ENCODE measurements at places on chromosomes 3 and 15. TPM values are rescaled to one million over a fixed set of nuclear protein-coding genes. Genes with fewer than 3 reads are reported as not detected.
A peak's percentile ranks its signal among the peaks of the same experiment; 100 is the strongest.

The ERICH6 gene
- total RNA-seq: not detected

The ISLR gene
- 23.9 TPM for total RNA-seq

The PPP2R3A gene
- total RNA-seq: 34.7 TPM

The GOLGA6A gene
- total RNA-seq: not detected

The ZPLD1 gene
- total RNA-seq: not detected

The TMEM212 gene
- total RNA-seq: not detected

The SLC24A5 gene
- total RNA-seq: not detected

The MKRN2OS gene
- not detected for total RNA-seq

- DNase-seq: no peak
Observed at GRCh38 chr15:58627701-58628100, 121.8 kb downstream of the ADAM10 start.

GRCh38 chr3:73789825-73790444, 165.2 kb upstream of the PDZRN3 start:
- no peak for DNase-seq

DNA sequence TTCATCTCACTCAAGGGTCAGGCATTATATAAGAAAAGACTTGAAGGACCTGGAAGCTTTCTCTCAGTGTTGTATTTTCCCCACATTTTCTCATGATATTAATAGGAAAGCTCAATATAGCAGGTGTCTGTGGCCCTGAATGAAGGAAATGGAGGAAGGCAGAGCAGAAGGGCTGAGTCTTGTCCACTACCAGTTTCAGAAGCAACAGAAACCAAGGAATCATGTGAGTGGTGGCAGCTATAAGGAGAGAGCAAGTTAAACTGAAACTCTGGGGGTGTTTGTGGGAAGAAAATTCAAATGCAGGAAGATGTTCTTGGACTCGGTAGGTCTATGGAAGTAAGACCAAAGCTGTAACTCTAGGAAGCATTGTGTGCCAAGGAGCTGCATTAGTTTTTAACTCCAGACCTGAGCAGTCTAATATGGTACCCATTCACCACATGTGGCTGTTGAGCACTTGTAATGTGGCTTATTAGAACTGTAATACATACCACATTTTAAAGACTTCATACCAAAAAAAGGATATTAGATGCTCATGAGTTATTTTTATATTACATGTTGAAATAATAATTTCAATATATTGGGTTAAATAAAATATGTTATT, 278.8 kb upstream of the GADL1 start:
- DNase-seq: no peak

- no peak for DNase-seq
Observed at GRCh38 chr3:176961916-176962315, 235.4 kb downstream of the TBL1XR1 start.

DNA sequence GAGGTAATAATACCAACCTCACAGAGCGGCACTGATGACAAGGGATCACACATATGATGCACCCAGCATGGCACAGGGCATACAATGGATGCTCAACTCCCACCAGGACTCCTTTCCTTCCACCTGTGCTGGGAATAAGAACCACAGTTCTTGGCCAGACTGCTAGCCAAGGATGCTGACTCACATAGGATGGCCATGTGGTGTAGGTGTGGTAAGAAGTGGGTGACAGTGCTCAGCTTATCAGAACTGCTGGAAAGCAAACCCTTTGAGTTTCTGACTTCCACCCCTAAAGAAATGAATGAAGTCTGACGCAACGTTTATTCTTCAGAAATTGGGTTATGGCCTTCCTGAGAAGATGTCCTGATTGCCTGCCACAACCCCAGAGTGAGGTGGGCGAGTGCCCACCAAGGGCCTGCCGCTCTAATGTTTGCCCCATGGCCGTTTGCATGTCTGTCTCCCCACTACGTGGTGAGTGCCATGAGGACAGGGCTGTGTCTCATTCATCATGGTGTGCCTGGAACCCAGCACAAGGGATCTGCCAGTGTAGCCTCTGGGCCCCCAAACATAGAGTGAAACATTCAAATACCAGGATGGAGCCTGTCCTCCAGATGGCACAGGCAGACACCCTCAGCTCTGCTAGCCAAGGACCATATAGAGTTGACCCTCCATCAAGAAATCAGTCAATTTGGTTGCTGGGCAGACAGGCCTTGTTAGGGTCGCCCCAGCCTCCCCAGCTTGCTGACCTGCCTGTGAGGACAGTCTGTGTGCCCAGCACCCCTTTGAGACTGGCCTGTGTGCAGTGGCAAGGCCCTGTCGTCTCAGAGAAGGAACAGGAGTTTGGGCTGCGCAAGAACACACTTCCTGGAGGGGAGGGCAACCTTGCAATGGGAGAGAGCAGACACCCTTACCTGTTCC, 57.6 kb upstream of the SLCO2A1 start:
- no peak for DNase-seq

GRCh38 chr3:37985637-37986320, 4.8 kb upstream of the VILL start:
- peak; percentile 83 for DNase-seq

GRCh38 chr3:71082833-71083232, 500.7 kb downstream of the FOXP1 start:
- DNase-seq: no peak

- DNase-seq: no peak
Observed at GRCh38 chr3:14719006-14719405, 44.1 kb downstream of the C3orf20 start.

DNA sequence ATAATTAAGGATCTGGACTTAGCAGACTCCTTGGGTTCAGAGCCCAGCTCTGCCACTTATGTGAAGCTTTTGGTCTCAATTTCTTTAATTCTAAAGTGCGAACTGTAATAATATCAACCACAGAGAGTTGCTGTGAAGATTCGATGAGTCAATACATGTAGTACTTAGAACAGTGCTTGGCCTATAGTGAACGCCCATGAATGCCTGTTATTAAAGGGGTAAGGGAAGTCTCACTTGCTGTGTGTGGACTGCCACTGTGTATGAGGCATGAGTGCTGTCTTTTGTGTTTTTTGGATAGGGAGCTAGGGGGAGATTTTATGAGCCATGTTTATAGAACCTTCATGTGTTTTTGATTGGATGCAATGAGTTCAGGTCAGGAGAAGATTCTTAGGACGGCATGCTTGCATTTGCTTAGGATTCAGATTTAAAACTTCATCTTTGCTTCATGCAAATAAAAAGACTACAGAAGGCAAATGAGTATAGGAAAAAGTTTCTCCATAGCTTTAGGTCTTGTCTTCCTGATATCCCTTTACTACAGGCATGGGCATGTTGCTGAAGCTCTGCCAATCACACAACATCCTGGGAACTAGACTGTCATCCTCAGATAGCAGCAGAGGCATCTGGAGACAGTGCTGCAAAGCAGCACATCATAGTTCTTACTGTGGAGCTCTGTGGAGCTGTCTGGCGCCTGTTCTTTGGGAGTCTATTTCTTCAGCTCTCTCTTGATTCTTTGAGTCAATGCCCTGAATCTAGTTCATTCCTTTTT, 50.0 kb downstream of the PLS1 start:
- no peak for DNase-seq

DNA sequence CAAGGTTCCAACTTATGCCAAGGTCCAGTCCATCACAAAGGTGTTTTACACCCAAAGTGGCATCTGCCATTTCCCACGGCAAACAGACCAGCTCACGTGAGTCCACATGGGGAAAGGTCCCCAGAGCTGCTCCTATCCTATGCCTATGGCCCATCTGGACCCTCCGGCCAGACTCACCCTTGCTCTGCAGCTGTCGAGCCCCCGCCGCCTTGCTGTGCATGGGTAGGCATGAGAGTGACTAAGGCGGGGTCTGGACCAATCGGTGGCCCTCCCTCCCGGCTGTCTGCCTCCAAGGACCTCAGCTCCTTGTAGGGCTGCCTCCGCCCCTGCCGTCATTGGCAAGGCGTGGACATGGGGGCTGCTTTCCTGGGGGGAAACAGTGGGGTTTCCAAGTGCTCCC, 26.9 kb downstream of the DNASE1L3 start:
- no peak for DNase-seq

DNA sequence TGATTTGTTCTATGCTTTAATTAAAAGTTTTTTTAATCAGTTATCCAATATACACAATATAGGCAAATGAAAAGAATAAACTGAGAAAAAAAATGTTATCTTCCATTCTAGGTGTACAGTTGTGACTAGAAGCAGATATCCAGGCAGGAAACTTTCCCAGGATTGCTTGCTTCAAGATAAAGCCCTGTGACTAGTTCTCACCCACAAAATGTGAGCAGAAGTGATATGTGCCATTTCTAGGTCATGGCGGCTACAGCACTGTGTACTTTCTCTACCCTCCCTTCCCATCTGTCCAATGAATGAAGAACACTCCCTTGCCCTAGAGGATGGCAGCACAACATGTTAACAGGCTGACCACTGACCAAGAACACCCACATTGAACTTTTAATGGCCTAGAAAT, 110.5 kb upstream of the STT3B start:
- no peak for DNase-seq

DNA sequence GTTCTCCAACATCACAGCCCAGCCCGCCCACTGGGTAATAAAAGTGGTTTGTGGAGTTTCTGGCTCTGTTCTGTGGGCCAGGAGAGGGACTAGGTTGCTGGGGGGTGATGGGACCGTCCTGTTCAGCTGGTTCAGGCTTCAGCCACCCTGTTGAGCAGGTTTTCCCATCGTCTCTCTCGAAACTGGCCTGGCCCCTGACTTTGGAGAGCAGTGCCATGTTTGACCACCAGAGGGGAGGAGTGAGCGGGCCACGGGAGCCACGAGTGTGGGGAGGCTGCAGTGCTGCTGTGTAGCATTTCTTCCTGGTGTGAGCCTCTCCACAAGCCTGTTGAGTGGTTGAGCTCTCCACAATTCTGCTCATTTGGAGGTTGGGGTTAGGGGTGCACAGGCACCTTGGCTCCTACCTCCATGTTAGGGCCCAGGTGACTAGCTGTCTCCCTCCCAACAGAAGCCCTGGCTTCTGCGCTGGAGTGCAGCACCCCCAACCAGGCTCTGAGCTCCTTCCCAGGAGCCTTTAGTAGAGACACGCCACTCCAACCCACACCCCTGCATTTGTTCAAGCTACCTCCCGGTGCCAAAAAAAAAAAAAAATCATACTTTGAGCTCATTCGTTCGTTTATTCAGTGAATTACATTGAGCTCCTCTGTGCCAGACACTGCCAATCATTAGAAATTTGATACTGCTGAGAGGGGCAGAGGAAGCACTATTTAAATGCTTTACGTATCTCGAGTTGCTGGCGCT, 13.9 kb downstream of the SPINT1 start:
- peak; percentile 91 for DNase-seq

DNA sequence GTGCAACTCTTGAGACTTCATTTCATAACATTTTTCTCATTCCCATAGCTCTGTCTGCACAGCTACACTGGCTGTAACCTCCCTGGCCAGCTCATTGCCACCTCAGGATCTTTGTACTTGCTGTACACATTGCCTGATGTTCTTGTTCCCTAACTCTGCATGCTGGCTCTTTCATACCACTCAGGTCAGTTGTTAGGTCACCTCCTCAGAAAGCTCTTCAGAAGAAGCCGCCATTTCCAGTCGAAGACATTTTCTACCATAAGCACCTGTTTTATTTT, 176.2 kb downstream of the AKAP13 start:
- DNase-seq: no peak

DNA sequence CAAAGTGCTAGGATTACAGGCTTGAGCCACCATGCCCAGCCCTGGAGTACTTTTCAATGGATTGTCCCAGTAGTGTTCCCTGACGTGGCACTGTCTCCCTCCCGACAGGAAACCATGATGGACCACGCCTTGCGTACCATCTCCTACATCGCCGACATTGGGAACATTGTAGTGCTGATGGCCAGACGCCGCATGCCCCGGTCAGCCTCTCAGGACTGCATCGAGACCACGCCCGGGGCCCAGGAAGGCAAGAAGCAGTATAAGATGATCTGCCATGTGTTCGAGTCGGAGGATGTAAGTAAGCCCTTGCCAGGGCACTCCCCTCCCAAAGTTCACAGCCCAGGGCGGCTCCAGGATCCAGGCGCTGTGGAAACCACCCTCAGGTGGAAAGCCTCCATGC, 168.1 kb downstream of the NSMCE3 start:
- DNase-seq: no peak

- no peak for DNase-seq
Observed at GRCh38 chr15:52759969-52760368, 30.2 kb downstream of the ONECUT1 start.

DNA sequence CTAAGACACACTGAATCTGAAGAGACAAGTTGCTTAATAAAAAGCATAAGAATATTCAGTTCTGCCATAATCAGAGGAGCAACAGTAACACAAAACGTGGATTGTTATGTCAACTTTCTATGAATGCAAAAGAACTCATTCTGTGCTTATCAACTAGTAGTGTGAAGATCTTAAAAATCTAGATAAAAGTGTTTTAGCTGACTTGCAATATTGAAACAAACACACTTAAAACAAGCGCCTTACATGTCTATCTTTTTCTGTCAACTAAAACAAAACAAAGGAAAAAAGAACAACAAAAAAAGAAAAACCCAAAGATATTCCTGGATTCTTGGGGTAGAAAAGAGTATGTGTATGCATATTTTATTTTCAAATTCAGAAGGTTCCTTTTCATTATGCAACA, 37.7 kb downstream of the TASOR start:
- no peak for DNase-seq

- DNase-seq: no peak
Observed at GRCh38 chr3:128701342-128702212, 24.4 kb upstream of the RAB7A start.

DNA sequence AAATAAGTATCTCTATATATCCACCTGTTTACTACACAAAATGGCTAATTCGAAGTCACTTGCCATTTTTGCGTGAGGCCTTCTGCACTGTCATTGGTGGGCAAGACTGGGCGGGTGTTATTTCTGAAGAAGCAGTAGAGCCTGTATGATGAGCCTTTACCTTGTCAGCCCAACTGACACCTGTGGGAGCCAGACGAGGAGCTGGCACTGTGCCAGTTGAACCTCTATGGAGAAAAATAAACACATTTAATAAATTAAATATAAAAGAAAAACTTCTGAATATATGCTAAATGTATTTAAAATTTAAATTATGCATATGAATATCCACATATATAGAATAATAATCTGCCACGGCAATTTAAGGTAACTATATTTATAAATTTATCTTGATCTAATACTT, 109.9 kb downstream of the SCAPER start:
- no peak for DNase-seq

DNA sequence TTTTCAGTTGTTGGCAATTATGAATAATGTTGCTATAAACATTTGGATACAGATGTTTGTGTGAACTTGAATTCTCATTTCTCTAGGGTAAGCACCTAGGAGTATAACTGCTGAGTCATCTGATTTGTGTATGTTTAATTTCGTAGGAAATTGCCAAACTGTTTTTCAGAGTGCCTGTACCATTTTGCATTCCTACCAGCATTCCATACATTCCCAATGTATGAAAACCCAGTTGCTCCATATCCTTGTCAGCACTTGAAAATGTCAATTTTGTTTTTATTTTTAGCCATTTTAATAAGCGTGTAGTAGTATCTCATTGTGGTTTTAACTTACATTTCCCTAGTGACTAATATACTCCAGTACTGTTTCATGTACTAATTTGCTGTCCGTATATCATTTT, 98.5 kb upstream of the TSC22D2 start:
- DNase-seq: no peak

- no peak for DNase-seq
Observed at GRCh38 chr3:183493296-183494045, 62.0 kb downstream of the KLHL6 start.
